Stimulated activated CD4-positive, alpha-beta T cell treated with anti-CD3 and anti-CD28 coated beads, Interleukin-2, amount 100 ng/mL, for 24 hours (primary cell): ENCODE measurements at places on chromosomes 12 and 14.

DNA sequence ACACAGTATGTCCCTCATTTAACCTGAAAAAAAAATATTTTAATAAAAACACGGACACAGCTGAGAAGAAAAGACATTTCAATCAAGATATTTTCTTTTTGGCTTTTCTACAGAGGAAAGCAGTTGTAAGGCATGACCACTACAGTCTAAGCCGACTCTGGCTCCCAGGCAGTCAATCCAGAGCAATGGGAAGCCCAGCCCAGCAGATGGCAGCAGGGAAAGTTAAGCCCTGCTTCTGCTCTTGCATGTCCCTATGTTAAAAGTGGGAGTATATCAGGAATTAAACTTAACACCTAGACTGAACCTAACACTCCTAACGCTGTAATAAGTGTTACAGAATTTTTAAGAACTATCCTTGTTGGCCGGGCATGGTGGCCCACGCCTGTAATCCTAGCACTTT lies 19.5 kb upstream of the HAL start:
- no peak for DNase-seq

DNA sequence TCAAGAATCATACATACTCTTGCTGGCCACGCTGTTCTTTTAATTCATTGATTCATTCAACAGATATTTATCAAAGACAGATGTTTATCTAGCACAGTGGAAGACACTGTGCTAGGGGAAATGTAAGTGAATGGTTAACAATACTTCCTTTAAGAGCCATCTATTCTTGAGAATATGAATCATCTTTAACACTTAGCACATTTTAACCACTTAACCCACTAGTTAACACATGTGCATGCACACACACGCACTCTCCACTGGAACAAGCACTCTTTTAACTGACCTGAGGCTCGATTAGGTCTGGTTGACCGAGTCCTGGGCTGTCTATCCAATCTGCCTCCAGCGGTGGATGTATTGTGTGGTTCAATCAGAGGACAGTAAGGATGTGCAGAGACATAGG lies 34.6 kb downstream of the LMNTD1 start:
- DNase-seq: no peak

GRCh38 chr14:90491221-90491885 lies 94.5 kb downstream of the CALM1 start:
- no peak for DNase-seq

DNA sequence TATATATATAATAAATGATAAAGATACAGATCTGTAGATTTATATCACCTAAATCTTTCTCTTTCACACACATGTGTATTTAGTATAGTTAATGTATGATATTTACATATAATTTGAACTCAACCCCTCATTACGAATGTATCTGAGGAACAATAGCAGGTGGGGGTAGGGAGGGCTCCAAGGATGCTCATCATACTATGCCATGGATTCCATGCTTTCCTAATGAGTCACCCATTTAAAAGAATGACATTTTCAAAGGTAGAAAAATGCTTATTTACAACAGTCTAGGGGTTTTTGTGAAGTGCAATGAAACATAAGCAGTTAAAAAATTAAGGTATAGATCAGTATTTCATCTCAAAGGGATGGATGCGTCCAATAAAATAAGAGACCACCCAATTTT lies 181.6 kb downstream of the SOX5 start:
- DNase-seq: no peak

DNA sequence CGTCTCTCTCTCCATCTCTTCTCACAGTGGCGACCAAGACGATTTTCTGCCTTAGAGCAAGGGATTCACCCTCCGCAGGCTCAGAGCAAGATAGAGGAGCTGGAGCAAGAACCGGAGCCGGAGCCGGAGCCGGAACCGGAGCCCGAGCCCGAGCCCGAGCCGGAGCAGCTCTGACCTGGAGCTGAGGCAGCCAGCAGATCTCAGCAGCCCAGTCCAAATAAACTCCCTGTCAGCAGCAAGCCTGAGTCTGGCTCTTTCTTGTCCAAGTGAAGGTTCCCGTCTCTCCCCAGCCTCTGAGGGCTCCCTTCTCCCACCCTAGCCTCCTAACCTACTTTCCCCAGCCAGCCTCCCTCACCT lies 5.9 kb downstream of the LAG3 start:
- DNase-seq: no peak

DNA sequence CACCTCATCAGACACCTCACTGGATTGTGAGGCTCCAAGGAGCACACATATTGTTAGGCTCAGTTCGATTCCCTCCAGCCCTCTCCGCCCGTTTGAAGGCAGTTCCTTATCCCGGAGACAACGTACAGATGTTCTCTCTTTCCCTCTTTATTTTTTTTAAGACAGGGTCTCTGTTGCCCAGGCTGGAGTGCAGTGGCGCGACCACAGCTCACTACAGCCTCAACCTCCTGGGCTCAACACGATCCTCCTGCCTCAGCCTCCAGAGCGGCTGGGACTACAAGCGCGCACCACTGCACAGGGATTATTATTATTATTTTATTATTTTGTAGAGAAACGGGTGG lies 718 bp upstream of the TROAP start:
- no peak for DNase-seq

DNA sequence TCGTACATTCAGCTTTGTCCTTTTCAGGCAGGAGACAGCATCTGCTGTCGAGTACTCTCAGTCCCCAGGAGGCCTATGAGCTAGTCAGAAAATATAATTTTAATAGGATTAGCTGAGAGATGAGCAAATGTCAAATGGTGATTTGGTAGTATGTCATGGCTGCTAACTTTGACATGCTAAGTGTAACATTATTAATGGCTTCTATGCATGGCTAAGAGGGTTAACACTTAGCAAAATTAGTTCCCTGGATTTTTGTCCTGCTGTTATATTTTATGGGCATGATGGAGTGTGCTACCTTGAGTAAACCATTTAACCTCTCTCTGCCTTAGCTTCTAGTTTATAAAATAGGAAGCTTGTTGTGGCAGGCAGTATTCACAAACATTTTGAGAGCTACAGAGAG lies 2.9 kb upstream of the PCNX1 start:
- no peak for DNase-seq

DNA sequence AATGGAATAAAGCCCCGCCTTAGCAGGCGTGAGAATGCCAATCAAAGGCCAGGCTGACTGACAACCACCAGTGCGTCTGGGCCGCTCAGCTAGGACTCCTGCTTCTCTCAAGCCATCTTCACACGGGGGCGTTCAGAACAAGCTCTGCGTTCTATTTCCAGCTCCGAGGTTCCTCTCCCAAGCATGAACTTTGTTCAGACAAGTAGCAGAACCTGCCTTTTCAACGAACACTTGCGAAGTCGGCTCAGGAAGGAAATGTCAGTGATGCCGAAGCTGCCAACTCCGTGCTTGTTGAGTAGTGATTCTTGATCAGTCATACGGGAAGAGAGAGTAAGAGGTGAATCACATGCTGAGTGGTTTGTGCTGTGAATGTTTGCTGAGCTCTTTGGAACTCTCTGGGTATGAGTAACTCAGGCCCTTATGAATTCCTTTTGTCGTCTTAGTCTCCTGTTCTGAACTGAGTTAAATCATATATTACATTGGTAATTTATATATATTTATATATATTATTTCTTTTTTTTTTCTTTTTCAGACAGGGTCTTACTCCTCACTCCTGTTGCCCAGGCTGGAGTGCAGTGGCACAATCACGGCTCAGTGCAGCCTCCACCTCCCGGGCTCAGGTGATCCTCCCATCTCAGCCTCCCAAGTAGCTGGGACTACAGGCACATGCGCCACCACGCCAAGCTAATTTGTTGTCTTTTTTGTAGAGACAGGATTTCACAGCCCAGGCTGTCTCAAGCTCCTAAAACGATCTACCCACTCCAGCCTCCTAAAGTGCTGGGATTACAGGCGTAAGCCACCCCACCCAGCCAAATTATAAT lies 29.4 kb upstream of the BCL7A start:
- DNase-seq: peak; percentile 62

- no peak for DNase-seq
Observed at GRCh38 chr14:22614240-22614799, 16.2 kb downstream of the ABHD4 start.

- DNase-seq: no peak
Observed at GRCh38 chr14:87873741-87874140, 119.2 kb downstream of the GALC start.

DNA sequence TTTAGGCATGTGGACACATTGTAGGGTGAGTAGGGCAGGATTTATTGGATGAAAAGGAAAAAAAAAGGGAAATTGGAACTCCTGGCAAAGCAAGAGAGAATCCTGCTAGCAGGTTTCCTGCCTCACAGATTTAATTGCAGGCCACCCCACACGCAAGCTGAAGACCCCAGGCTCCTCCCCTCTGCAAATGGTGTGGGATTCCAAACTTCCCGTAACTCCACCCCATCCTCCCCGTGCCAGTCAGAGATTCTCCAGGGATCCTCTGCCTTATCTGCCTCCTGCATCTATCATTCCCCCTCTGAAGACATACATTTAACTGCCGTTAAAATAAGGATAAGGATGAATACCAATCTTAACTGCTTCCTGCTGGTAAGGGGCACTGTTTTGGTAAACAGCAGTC lies 249.8 kb upstream of the GARIN2 start:
- no peak for DNase-seq

- peak; percentile 33 for DNase-seq
Observed at GRCh38 chr12:90253674-90254181, 545.1 kb upstream of the ATP2B1 start.

- peak; percentile 31 for DNase-seq
Observed at GRCh38 chr14:21860172-21860571, 186.6 kb upstream of the OR4E1 start.

- peak; percentile 67 for DNase-seq
Observed at GRCh38 chr12:120584343-120585149, 3.3 kb upstream of the POP5 start.

- DNase-seq: no peak
Observed at GRCh38 chr14:30854492-30854891, 19.9 kb upstream of the COCH start.

DNA sequence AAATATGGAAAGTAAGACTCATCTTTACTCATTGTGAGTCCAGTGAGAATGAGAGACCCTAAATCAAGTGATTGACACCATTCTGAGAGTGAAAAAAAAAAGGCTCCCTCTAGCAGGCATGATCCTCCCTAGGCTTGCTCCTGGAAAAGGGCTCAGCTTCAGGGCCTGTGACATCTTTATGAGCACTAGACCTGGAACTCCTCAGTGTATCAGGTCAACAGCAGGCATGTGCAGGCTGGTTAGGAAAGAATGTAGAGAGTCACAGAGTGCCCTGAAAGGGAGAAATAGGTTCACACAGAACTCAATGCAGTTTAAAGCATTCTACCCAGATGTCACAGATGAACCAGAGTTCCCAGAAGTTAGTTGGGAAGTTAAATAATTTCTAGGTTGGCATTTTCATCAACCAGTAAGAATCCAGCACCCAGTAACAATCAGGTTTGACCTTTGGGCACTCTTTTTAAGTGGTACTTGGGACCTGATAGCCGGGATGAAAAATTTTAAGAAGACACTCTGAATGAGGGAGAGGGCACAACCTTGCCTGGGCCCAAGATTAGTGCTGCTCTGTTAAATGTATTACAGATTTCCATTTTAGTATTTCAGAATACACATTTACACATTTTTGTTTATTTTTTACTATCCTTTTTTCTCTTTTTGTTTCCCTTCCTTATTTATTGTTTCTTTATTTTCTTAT lies 828.8 kb downstream of the C12orf50 start:
- DNase-seq: no peak

- no peak for DNase-seq
Observed at GRCh38 chr12:1130571-1130970, 139.5 kb downstream of the ERC1 start.

DNA sequence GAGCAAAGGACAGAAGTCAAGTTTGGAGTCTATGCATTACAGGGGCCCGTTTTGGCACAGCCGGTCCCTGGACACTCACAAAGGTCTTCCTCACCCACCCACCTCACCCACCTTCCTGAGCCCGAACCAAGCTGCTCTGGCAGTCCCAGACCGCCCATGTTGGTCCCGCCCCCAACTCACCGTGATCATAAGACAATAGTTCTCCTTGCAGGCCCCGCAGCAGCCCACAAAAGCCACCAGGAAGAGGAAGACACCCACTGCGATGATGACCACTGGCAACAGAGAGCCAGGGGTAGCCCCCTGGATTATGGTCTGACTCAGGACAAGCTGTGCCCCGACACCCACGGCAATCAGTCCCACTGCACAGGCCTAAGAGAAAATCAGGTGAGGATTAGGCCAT lies 1.8 kb downstream of the CD63 start:
- no peak for DNase-seq

DNA sequence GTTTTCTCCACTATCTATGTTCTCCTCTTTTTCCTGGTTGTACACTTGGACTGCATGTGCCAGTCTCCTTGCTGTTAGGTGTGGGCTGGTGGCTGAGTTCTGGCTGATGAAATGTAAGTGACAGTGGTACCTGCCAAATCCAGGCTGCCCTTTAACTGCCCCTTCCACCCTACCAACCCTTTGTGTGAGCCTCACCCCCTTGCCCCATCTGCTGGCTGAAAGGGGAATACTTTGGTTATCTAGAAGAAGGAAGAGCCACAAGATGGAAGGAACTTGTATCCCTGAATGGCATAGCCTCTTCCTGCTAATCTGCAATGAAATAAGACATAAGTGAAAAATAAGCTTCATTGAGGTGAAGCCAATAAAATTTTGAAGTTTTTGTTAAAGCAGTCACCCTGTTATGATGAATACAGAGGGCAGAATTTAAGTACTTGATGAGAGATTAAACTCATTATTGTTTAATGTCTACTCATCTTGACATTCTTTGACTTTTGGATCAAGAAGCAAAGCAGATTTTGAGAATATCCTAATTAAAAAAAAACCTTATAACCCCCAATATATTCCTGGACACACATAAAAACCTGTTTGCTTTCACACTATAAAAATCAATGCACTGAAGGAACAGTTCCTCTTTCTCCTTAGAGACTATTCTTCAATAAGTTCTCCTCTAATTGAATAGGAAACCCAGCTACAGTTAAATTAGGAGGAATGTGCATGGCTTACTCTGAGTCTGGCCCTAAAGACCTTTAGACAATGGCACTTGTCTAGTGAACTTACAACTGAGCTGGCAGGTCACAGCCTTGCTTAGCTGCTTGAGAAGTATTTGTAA lies 262.6 kb upstream of the BTG1 start:
- peak; percentile 57 for DNase-seq

DNA sequence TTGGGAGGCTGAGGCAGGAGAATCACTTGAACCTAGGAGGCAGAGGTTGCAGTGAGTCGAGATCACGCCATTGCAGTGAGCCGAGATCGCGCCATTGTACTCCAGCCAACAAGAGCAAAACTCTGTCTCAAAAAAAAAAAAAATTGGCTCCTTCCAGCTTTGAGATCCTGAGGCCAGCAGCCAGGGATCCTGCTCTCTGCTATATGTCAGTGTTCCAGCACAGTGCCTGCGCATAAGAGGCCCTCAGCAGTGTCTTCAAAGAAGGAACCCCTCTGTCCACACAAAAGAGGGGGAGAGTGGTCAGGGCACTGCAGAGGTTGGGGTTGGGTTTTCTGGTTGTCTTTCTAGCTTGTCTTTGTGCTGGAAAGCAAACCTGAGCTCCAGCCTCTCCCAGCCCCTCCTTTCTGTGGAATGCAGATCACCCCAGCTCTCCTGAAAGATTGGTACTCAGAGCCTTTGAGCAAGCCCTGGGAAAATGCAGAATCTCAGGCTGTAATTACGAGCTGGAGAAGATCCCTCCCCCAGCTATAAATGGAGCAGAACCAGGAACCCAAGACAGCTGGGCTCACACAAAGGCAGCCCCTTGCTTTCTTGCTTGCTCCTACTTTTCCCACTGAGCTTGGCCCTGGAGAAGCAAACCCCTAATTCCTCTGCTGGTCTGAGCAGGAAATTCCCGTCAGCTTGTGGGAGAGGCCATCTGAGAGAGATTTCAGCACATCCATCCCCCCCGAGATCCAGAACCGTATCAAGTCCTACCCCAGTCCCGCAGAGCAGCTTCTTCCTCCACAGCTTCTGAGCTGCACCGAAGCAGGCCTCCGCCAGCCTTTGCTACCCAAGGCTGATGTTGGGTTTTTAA lies 205.7 kb downstream of the ZFP36L1 start:
- DNase-seq: no peak
